A549 treated with RU486 at 1 μM for 4 hours (cell line): ENCODE measurements at places on chromosomes 4 and X. TPM values are rescaled to one million over a fixed set of nuclear protein-coding genes. Genes with fewer than 3 reads are reported as not detected.

The BEX1 gene
- total RNA-seq = not detected in 5 replicates

The ZNF330 gene
- total RNA-seq = 24.7 to 31.5 TPM (median 25.8 TPM) in 5 replicates

The ATP11C gene
- total RNA-seq = 5.0 to 15.8 TPM (median 11.7 TPM) in 5 replicates

The DMD gene
- 0.14 TPM in 1 of 5 replicates, not detected in the others for total RNA-seq

The ASMT gene
- total RNA-seq = 0.09 to 0.34 TPM (median 0.30 TPM) in 3 of 5 replicates, not detected in the others

The ADGRA3 gene
- total RNA-seq = 17.1 to 23.4 TPM (median 22.7 TPM) in 5 replicates

The MID1IP1 gene
- 26.4 to 39.7 TPM (median 38.2 TPM) in 5 replicates for total RNA-seq

The TBC1D8B gene
- 0.38 to 1.5 TPM (median 1.3 TPM) in 5 replicates for total RNA-seq

The MAGEA11 gene
- not detected in 5 replicates for total RNA-seq

The GNL3L gene
- total RNA-seq = 16.8 to 25.0 TPM (median 19.1 TPM) in 5 replicates

The SORCS2 gene
- 3.2 to 5.6 TPM (median 4.2 TPM) in 5 replicates for total RNA-seq

The TBX22 gene
- total RNA-seq = not detected in 5 replicates

The GPC4 gene
- total RNA-seq = not detected in 5 replicates

The CD38 gene
- 7.6 to 14.1 TPM (median 10.1 TPM) in 5 replicates for total RNA-seq

The GLOD5 gene
- not detected in 5 replicates for total RNA-seq

The SLITRK2 gene
- total RNA-seq = not detected in 5 replicates

The RAB41 gene
- not detected in 5 replicates for total RNA-seq

The TXK gene
- 0.11 to 0.20 TPM (median 0.15 TPM) in 5 replicates for total RNA-seq

The CAPN6 gene
- not detected in 5 replicates for total RNA-seq

The MAGEH1 gene
- total RNA-seq = 6.2 to 7.9 TPM (median 6.7 TPM) in 5 replicates

The EXOC1L gene
- total RNA-seq = not detected in 5 replicates

The RNF175 gene
- total RNA-seq = not detected in 5 replicates

The ZCCHC13 gene
- total RNA-seq = not detected in 5 replicates

The MTCP1 gene
- 15.0 to 21.5 TPM (median 16.8 TPM) in 5 replicates for total RNA-seq

The TLR10 gene
- 0.05 to 0.06 TPM (median 0.05 TPM) in 3 of 5 replicates, not detected in the others for total RNA-seq

The ADH6 gene
- total RNA-seq = 0.09 TPM in 1 of 5 replicates, not detected in the others

The MAOA gene
- 0.15 to 0.20 TPM (median 0.16 TPM) in 5 replicates for total RNA-seq

The MAGEB2 gene
- not detected in 5 replicates for total RNA-seq

The ITM2A gene
- total RNA-seq = not detected in 5 replicates

The CCKAR gene
- total RNA-seq = not detected in 5 replicates

The TRIM2 gene
- 0.54 to 0.75 TPM (median 0.67 TPM) in 5 replicates for total RNA-seq

The PCYT1B gene
- total RNA-seq = not detected in 5 replicates

The WDR1 gene
- 190 to 211 TPM (median 207 TPM) in 5 replicates for total RNA-seq

The DCLK2 gene
- 7.9 to 10.4 TPM (median 8.5 TPM) in 5 replicates for total RNA-seq
